ENCODE measurements at places on chromosomes 5 and 9.

- DNase-seq = no peak
Observed at GRCh38 chr5:36438765-36439561, 137.3 kb upstream of the RANBP3L start.

DNA sequence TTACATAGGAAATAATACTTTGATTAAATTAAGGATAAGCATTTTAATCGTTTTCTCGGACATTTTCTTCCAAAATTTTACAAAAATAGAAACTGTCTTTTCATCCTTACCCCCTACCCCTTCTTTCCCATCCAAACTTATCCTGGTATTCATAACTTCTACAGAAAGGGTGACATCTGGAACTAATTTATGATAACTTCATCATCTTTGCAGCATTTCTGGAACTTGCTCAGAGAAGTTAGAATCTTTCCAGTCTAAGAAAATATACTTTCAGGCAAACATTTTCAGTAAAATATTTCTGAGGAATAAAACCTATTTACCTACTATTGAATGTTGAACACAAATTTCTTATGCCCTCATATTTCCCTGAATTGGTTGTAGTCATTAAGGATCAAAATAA lies 309.0 kb downstream of the MAN2A1 start:
- DNase-seq = no peak

- no peak for DNase-seq
Observed at GRCh38 chr5:97923997-97924396, 741.0 kb upstream of the RIOK2 start.

DNA sequence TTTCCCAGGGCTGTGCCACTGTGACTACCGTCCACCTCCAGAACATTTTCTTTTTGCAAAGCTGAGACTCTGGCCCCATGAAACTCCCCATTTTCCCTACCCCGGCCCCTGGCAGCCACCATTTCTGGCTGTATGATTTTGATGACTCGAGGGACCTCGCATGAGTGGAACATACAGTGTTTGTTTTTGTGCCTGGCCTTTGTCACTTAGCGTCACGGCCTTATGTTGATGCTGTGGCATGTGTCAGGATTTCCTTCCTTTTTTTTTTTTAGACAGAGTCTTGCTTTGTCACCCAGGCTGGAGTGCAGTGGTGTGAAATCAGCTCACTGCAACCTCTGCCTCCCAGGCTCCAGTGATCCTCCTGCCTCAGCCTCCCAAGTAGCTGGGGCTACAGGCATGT lies 42.7 kb downstream of the ASS1 start:
- DNase-seq = no peak

DNA sequence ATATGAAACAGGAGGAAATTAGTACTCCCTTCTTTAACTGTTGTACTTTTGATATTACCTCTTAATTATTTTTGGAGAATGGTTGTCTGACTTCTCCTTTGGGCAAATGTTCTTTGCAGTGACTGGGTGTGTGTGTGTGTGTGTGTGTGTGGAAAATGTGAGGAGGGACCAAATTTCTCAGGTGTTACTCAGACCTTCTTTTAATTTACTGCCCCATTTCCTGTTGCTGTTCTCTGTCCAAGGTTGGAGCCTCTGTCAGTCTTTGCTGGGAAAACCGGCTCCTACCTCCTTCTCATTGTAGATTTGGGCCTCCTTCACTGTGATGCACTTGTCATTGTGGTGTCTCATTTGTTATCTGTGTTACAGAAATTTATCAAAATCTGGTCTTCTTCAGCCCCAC lies 68.4 kb downstream of the PBX3 start:
- no peak for DNase-seq

DNA sequence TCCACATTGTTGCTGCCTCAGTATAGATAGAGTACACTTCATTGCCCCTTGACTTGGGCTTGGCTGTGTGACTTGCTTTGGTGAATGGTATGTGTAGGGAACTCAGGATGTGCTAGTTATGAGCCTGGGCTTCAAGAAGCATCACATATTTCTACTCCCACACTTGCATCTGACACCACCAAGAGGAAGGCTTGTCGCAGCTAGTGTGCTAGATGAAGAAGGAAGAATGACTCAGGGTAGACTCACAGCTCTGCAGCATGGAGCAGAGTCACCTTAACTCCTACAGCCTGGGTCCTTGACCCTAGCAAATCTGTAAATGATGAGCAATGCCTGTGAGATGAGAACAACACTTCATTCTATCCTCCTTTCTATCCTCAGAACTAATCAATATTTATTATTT lies 261.8 kb downstream of the ASTN2 start:
- no peak for DNase-seq
